NCI-H82 (cell line): ENCODE measurements at places on chromosomes 2 and 18.

DNA sequence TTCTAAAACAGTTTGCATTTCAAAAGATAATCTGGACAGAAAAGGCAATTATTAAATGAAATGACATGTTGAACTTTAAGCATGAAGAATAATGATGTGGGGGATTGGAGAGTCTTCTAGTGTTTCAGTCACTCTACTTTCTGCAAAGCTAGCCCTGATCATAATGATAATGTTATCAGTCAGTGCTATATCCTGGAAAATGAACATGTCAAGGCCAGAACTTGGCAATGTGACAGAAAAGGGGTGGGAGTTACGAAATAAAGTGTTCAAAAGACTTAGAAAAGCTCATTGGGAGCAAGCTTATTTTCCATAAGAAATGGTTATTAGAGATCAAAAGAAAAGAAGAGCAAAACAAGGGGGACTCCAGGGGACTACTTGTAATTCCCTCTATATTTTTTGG lies 288.5 kb upstream of the SLC8A1 start:
- no peak for DNase-seq

DNA sequence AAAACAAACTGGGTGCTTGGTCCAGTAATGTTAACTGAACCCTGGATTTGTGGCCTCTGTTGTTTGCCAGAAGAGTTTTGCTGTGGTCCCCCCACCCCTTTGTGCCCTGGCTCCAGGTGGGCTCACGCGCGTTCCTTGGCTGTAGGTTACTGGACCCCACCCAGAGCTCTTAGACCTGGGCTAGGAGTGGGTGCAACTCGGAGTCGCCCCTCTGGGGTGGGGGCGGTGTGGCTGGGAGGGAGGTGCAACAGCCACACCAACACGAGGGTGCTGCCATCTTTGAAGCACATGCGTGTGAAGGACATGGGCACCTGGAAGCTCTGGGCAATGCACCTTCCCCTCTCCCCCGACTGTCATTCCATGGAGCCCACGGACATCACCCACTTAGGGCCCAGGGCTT lies 92.7 kb downstream of the USP40 start:
- no peak for DNase-seq

DNA sequence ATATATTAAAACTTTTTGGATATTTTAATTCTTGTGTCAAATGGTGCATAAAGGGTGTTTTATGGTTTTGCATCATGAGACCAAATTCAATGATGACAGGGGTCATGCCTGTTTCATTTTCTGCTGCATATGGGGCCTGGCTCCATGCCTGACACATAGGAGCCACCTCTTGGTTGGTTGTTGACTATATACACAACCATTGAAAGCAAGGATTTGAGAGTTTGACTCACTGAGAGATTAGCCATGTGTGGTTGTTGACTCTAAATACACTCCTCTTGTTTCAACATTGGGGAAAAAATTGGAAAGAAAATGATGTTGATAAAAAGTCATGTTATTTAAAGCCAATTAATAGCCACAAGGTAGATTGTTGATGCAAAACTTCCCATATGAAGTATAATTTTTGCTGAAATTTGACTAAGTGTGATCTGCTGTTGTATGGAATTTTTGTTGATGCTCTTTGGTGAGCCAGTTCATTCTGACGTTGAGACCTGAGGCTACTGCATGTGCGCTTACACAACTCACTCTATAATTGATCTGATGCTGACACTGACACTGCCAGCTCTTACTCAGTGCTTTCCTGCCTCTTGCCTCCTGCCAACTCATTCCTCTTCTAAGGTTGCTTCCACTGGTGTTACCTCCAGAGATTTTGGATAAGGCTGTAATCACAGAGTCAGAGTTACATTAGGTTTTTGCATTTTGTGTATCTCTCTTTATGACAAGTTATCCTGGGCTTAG lies 446.2 kb upstream of the SLC14A2 start:
- DNase-seq = no peak

DNA sequence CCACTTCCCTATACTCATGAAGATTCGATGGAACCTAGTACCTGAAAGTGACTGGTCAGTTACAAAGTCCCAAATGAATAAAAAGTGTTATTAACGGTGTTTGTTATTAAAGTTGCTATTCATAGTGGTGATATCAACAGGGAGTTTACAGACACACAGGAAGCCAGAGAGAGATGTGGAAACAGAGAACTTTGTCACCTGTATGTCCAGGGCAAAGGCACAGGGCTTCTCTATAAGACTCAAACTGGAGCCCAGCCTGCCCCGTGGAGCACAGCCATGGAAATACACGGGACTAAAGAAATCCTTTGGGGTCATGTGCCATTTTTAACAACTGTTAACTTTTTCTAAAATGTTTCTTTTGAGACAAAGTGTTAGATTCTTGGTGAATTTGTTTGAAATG lies 68.5 kb downstream of the KLF7 start:
- no peak for DNase-seq

DNA sequence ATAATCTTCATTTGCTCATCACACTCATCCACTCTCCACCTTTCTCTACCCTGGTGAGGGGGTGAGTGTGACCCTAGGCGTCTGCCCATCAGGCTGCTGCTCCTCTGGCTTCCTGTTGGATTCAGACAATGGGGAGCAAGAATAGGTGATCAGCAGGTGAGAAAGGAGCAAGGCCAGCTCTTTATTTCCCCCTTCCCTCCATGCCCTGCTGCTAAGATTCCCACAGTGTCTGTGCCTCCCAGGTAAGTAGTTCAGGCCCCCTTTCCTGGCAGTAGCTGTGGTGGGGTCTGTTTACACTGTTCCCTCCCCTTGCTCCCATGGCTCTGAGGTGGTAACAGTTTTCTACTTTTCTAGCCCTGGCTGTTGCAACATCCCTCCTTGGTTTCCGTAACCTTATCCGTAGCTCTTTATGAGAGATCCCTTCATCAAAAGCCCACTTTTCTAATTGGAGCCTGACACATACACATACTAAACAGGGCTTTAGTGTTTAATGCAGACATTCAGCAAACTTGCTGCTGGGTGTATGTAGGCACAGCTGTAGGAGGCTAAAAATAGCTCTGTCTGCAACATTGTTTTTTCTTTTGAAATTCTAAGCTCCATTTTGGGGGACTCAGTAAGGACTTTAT lies 27.5 kb downstream of the MAP2 start:
- DNase-seq = no peak

DNA sequence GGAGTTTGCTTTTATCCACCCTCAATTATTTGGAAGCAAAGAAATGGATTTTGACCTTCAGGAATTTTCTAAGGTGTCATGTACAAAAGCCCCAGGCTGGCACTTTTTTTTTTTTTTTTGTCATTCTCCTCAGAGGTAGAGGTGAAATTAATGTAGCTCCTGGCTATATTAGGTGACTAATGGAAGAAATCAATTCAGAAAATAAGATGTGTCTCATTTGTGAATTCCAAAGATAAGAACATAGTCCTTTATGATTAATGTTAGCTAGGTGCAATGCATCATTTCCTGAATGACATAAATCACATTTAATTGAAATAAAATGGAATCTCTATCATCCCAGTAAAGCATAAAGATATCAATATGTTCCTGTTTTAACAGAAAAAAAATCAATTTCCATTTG lies 477.6 kb downstream of the FBXO15 start:
- no peak for DNase-seq

- peak; percentile 30 for DNase-seq
Observed at GRCh38 chr2:160694631-160695030, 201.0 kb upstream of the RBMS1 start.

DNA sequence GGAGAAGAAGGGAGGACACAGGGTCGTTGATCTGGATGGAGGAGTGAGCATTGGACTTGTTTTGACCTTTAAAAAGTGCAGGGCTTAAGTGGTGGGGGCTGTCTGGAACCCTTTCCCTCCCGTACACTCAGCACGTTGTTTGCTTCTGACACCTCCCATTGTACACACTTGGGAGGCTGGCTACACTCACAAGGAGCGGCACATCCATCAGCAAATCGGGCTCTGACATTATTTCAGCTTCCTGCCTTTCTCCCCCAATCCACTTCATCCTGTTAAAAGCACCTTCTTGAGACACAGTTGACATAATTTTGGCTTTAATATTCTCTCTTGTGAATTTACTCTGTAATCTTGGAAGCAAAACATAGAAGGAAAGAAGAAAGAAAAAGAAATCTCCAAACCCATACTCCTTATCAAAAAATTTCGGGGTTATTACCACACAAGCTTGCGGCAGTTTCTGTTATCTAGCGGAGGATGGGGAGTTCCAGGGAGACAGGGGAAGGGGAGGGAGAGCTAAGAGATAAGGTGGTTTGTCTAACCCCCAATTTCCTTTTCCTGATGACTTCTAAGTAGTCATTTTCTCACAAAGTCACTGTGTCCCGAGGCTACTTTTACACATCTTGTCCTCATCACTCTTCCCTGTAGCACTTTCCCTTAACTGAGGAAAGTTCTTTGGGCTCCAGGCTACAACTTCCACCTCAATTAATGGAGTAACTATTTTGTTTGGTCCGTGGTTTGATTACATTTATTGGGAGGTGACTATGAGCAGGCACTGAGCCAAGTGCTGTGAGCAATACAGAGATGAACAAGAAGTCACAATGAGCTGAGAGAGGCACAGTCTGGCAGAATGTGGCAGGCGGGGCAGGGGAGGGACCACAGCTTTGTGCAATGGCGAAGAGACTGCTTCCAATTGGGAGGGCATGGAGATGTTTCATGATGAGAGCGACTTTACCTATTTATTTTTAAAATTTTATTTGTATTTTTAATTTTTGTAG lies 240.1 kb upstream of the MEX3C start:
- DNase-seq = no peak

DNA sequence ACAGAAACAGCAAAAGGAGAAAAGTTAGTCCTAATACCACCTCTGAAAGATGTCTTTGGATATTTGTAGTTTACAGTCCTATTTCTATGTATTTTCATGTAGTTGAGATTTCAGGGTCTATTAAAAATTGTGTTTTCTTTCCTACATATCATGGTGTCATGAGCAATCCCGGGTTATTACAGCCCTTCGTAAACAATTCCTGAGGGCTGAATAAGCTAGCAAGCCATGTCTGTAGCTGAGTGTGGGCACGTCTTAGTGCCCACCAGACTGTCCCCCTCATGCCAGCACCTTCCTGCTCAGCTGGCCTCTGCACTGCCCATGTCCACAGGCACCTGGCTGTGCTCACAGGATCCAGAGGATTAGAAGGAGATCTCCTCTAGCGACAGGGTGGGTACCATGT lies 60.6 kb downstream of the CTIF start:
- no peak for DNase-seq

GRCh38 chr2:12304564-12305171 lies 412.1 kb upstream of the TRIB2 start:
- DNase-seq = no peak

DNA sequence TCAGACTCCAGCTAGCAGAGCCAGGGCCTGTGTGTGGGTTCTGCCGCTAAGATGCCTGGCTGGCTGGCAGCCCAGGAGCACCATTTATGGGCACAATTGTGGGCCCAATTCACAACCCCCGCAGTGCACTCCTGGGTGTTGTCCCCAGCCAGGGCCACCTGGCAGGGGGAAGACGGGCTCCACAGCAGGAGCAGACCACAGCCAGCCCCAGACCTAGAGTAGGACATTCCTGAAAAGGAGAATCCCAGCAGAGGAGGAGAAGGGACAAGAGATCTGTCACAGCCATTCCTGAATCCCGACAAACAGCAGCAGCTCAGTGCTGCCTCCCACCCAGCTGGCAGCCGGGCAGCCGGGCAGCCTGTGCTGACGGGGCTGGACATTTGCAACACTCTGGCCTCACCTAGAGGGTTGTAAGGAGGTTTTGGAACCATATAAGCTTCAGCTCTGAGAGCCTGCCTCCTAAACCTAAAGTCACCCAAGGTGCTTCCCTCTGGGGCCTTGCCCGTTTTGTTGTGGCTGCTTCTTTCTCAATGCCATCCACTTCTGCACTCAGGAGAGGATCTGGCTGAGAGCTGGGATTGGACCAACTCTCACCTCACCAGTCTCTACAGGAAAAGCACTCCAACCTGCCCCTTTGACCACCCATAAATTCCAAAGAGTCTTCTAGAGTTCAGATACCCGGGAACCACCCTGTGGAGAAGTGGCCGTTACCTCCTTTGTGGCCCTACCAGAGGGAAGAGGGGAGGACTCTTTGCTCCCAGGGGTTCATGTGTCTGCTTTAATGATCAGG lies 4.1 kb upstream of the TMEM177 start:
- no peak for DNase-seq

- DNase-seq = no peak
Observed at GRCh38 chr2:42840760-42841159, 48.4 kb upstream of the HAAO start.

DNA sequence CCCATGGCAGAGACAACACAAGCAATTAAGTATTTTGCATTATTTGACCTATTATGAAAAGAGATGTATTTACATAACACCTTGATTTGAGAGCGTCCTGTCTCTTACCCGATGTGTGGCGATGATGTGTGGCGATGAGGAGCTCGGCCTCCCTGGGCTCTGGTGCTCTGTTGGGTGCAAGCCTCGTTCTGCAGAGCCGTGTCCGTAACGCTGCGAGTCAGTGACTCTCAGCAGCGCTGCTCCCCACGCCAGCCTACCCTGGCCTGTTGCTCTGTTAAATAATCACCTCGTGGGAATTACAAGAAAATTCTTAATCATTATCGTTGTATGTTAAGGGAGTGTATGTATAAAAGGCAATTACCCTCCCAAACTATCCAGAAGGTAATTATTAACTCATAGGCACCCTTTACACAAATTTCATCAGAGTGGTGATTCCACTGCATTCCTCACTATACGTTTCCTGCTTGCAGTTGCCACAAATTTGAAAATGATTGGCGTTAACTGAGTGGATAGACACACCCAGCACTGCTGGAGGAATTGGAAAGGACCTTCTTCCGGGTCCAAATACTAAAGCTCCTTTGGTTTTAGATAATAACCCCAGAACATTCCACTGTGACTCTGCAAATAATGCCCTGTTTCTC lies 52.0 kb upstream of the NFATC1 start:
- DNase-seq = no peak

GRCh38 chr2:221502270-221503010 lies 69.7 kb downstream of the EPHA4 start:
- DNase-seq = no peak

DNA sequence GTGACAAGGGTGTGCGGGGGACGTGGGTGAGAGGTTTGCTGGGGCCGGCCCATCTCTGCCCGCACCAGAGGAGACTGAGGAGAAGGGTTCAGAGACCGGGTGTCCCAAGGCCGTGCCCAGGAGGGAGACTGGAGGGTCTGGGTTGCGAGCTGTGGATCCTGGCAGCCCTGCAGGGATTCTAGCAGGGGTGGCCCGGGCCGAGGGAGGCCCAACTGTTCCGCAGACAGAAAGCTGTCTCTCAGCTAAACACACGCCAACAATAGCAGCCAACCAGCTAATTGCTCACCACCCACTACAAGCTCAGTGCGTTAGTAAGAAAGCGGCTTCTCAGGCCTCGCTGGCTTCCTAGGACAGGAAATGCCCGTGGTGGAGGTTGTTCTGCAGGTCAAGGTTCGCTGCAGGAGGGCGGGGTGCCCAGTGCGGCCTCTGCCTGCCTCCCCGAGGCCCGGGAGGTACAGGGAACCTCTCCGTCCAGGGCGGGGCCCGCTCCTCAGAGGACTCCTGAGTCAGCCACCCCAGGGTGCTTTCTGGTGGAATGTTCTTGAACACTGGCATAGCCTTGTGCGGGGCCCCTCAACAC lies 282.0 kb upstream of the PXDN start:
- DNase-seq = no peak
